ENCODE measurements at places on chromosomes 3 and 15.

DNA sequence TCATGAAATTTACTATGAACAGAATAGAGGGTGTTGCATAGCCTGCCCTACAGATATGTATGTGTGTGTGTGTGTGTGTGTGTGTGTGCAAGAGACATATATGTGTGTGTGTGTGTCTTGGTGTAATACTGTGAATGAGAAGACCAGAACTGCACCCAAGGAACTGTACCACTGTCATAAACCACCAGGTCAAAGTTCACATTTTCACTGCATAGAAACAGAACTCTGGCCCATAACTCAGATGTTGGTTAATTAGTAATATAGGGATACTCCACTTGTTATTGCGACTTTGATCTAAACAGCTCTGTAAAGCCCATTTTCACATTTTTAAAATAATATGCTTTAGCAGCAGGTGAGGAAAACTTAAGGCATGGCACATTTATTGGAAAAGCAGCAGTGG is 111.8 kb downstream of the IGF2BP2 start:
- DNase-seq: no peak

DNA sequence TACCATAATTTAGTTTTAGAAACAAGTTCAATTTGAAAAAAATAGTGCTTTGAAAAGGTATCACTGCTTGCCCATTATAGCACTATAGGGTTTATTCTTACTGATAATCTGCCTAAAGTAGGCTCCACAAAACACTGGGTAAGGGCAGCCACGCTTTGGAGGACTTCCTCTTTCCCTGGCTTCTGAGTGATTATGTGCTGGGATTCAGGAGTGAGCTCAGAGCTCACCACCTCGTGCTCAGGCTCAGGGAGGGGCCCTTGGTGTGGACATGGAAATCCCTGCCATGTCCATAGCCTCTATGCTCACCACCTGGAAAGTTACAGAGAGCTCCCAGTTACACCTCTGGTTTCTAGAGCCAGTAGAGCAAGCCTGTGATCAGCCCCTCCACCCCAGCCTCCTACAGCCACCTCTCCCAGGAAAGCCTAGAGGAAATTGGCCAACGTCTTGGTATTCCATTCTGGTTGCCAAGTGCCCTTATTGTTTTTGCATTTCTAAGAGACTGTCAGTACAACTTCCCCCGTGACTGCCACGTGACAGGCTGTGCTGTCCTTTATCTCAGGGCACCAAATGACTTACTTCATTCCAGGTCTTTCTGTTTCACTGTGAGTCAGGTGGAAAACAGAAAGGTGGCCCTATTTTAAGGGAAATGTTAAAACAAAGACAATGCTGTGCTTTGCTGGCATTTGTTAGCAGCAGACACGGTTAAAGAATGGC is 316.0 kb downstream of the RORA start:
- no peak for DNase-seq

GRCh38 chr3:69445498-69445897 is 59.6 kb upstream of the FRMD4B start:
- DNase-seq: no peak

GRCh38 chr15:55613727-55614126 is 25.6 kb upstream of the PYGO1 start:
- peak; percentile 88 for DNase-seq

DNA sequence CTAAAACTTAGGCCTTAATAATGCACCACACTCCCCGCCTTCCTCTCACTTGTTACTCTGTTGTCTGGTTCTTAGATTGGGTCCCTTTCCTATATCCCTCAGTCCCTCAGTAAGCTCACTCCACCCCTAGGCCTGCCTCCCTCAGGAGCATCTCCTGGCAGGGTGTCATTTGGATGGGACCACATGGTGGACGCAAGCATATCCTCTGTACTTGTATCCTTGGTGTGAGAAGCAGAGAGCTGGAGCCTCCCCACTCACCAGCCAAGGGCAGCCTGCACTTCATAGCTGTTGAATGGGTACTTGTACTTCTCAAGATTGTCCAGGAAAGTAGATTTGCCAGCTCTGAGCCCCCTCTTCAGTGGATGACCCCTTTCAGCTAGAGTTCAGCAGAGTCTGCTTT is 11.6 kb downstream of the SEC61A1 start:
- DNase-seq: no peak

All from NCI-H82 (cell line).